Stimulated activated CD8-positive, alpha-beta memory T cell treated with anti-CD3 and anti-CD28 coated beads, Interleukin-12 subunit alpha, Interleukin-12 subunit beta, amount 100 ng/mL, for 4 hours (primary cell): ENCODE measurements at places on chromosomes 4 and X.

- DNase-seq: no peak
These were observed 231.5 kb downstream of the UNC5C start for GRCh38 chr4:95317085-95317793.

DNA sequence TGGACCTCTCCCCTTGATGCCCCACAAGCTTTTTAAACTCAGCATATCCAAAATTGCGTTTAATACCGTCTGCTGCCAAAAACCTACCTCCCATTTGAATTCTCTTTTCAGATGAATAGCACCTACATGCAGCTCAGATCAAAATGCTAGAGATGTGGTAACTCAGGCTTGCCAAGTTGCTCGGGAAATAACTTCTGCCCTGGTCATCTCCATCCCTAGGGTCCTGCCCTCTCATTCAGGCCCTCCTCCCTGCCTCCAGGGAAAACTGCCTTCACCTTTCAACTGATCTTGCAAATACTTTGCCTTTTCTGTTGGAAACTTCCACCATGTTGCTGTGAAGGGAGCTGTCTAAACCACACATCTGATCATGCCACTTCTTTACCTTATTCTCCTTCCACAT lies 114.1 kb downstream of the SPRY1 start:
- DNase-seq: no peak

DNA sequence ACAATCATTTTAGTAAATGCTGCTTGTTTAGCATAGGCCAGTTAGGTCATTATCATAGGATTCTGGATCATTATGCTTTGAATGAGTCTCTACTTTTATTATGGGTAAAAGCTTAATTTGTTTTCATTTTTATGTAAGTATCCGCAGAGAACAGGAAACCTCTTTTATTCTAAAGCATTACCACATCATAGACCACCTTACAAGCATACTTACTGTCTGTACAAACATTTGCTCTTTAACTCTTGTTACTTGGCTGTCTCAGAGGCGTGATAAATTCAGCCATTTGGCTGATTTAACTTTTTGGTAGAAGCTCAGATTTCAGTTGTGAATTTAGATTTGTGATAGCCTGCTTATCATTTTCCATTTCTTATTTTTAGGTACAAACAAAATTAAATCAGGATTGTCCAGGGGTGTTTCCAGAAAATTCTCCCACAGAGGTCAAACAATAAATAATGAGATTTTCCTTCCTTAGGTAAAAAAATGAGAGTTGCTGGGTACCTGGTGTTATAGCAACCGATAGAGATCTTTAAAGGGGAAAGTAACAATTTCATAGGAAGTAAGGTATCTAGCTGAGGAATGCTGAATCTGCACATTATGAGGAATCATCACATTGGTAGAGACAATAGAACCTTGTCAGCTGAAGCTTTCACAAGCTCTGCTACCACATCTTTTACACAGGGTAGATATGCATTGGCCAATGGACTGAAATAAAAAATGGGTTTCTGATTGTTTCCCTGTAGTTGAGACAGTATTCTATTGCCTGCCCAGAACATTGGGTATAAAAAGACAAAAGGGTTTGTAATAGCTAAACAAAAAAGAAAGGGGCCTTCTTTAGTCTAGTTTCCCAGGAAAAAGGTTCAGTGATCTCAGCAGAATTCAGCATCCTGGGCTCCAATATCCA lies 62.5 kb downstream of the NDNF start:
- no peak for DNase-seq

- no peak for DNase-seq
These were observed 10.3 kb upstream of the NAT8L start for GRCh38 chr4:2048831-2049230.

GRCh38 chr4:173478201-173478912 lies 51.7 kb downstream of the HAND2 start:
- DNase-seq: no peak

DNA sequence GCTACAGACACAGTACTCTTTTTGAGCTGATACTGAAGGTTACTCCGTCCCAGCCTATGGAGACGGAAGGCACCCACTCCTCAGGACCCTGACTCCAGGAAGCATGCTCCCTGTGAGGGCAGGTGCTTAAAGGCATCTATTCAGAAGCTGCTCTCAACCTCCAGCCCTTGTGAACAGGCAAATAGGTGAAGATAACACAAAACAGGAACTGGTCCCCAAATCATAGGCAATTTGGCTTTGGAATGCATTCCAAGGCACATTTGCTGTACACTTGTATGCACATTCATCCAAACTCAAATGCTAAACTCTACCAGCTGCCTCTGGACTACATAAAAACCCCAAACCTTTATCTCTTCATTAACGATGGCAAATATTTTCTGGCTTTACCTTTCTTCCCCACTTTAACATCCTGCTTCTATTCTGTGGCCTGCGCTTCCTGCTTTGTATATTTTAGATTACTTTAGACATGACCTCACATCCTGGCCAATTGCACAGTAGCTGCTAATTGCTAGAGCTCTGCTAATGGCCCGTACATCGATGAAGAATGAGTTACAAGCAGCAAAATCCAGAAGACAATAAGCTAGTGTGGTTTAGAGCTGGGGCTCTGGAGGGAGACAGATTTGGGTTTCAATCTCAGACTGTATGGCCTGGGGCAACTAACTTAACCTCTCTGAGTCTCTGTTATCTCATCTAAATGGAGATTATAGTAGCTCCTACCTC lies 3.2 kb downstream of the SEL1L3 start:
- DNase-seq: no peak

- DNase-seq: no peak
These were observed 40.1 kb downstream of the NUDT11 start for GRCh38 chrX:51456246-51456645.

GRCh38 chr4:3492741-3493719 lies 29.9 kb downstream of the DOK7 start:
- DNase-seq: no peak

DNA sequence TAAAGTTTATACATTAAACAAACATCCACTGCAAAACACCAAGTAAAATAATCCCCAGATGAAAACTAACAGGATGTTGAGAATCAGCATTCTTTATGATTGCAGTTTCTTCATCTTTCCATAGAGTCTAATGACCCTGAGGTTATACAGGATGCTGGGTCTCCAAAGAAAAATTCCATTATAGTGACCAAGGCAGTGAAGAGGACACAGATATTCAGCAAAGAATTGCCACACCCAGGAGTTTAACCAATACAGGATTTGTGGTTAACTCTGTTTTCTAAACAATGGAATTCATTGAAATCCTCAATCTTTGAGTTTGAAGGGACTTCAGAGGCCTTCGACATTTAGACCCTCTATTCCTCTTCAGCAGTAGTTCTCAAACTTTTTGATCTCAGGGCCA lies 76.2 kb upstream of the ESX1 start:
- DNase-seq: no peak

DNA sequence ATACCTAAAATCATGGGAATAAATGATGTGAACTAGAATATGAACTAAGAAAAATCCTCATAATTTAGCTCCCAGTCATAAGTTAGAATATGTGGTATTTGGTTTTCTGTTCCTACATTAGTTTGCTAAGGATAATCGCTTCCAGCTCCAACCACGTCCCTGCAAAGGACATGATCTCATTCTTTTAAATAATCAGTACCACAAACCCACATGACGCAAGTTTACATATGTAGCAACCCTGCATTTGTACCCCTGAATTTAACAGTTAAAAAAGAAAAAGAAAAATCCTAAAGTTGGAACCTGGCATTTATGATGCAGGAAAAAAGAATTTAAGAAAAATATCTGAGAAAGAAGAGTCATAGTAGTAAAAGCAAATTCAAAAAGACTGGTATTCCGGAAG lies 13.3 kb downstream of the UBA6 start:
- no peak for DNase-seq

- no peak for DNase-seq
These were observed 215.1 kb upstream of the GPC4 start for GRCh38 chrX:133630362-133630761.

DNA sequence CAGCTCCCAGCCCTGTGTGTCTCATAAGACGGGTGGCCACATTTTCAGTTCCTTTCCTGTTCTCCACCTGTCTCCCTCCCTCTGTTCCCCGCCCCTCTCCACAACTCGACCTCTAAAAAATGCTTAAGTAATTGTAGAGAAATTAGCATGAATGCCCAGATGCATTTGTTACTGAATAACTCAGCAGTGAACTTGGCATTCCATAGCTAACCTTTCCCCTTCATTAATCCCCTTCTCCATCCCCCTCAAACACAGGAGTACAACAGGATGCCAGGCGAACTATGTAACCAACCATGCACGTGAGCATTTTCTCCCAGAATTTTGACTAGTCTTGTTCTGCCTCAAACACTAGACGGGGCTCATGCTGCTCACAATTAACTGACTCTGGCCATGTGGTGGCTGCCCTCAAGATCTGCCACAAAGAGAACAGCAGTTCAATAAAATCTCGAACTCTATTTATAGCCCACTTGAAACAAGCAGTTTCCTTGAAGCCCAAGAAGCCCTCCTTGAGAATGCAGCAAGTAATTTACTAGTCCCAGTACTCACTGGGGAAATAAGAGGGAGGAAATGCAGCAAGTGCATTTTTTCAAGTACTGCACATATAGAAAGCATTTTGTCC lies 351.2 kb downstream of the ARHGAP24 start:
- no peak for DNase-seq

- DNase-seq: no peak
These were observed 7.6 kb downstream of the UBE2D3 start for GRCh38 chr4:102819588-102820365.

- DNase-seq: no peak
These were observed 289.6 kb downstream of the CXXC4 start for GRCh38 chr4:104205116-104205515.

DNA sequence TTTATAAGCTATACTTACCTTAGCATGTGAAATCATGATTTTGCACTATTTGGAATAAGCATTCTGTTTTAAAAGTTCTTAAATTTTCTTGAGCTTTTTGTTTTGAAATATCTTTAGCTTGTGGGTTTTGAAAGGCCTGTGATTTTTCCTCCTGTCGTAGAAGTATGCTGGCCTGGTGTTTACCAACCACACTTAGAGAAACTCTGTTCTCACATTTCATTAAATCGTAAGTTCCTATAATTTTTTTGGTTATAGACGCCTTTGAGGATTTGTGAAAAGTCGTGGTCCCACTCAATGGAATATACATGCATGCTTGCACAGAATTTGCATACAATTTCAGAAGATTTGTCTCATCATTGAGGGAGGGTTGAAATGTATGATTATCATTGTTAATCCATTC lies 63.6 kb downstream of the PDLIM5 start:
- no peak for DNase-seq

DNA sequence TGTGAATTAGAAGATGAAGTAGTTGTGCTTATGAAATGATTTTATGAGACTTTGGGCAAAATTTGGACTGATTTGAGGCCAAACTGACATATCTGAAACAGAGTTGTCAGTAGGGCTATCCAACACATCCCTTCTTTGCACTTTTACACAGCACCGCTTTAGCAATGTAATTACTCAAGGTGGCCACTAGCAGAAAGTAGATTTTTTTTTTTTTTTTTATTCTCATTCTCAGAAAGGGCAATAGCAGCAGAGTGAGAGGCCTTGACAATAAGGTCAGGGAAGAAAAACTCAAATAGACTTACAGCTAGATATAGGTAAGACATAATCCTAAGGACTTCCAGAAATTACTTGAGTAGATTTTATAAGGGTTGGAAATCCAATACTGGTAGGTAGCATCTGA lies 414.3 kb downstream of the NAP1L3 start:
- DNase-seq: no peak

DNA sequence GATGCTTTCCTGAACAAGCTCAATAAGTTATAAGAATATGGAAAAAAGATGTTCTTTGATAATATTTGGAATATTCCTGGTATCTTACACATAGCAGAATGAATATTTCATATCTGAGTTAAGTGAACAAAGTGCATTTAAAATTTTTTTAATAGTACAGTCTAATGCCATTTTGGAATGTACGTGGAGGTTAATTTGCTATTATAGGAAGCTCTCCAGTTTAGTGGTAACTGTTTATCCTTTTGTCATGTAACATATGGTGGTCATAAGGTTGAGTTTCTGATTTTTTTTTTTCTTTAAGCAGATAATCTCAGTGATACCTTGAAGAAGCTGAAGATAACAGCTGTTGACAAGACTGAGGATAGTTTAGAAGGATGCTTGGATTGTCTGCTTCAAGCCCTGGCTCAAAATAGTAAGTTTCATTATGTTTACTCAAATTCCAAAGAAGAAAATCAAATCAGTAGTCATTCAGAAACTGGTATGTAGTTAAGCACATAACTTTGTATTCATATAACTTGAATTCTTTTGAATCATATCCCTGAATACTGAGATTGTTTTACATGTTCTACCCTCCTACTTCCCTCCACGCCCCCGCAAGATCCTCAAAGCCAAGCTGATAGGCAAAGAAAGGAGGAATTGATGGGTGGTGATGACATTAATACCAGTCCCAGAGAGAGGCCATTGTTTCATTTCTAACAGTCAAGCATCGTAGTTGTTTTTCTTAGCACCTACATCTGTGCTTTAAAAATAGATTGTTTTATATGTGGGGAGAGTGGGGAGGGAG lies 32.1 kb downstream of the RAP1GDS1 start:
- DNase-seq: no peak

DNA sequence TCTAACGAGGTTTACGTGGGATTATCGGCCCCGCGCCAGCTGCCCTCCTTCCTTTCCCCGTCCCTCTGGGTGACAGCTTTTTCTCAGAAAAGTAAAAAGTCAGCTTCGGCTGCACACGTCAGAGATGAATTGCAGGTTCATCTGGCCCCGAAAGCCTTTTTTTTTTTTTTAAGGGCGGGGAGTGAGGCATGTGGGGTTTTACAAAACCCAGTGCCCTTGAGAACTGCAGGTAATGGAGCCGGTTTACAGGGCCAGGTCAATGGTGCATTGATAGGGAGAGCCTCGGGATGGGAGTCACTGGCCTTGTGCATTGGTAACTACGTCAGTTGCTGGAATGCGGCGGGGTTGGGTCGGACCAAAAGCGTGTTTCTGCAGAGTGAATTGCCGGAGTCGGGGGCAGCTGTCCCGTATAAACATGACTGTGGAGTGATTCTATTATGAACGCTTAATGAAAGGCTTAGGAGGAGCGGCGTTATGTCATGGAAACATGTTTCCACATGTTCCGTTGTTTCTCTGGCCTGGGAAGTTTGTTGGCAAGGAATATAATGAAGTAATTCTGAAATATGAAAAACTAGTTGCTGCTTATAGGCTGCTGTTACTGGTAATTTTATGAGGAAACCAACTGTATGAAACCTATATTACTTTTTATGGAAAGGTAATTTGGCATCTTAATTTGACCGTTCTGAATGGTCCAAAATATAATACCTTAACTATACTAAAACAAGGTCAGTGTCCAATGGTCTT lies 1.1 kb downstream of the HSPA4L start:
- DNase-seq: no peak

- no peak for DNase-seq
These were observed 28.1 kb downstream of the SPANXC start for GRCh38 chrX:141214196-141214595.

GRCh38 chrX:149510386-149510785 lies 5.3 kb upstream of the IDS start:
- DNase-seq: no peak

DNA sequence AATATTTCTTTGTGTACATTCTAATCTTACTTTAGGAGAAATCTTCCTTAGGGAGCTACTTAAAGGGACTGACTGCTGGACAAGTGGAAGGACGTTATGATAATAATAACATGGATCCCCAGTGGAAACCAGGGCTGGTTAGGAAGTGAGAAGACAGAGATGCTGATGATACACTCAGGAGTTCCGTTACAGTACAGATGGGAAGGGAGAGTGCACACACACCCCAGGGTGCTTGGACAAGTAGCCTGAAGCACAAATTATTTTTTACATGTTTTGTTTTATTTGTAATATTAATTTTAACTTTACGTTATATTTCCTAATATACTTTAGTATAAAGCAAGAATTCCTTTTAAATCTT lies 84.1 kb downstream of the BMPR1B start:
- no peak for DNase-seq

- DNase-seq: no peak
These were observed 837 bp downstream of the NAT8L start for GRCh38 chr4:2059726-2060602.
